ENCODE measurements at places on chromosomes 1 and 21.

DNA sequence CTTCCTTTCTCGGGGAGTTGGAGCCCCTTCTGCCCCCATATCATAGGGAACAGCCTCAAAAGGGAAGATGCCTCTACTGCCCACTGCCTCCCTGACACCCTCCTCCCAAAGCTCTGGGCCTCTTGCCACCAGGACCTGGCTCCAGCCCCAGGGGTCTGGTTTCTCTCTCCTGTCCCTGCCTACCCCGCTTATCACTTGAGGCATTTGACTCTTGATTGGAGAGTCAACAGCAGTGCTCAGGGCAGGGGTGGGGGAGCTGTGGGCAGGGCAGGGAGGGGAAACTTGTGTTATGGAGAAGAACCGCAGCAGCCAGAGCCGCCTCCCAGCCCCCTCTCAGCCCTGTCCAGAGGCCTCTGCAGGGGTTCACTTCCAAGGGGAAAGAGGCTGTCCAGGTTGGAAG lies 573 bp downstream of the TRIM63 start:
- no peak for DNase-seq

DNA sequence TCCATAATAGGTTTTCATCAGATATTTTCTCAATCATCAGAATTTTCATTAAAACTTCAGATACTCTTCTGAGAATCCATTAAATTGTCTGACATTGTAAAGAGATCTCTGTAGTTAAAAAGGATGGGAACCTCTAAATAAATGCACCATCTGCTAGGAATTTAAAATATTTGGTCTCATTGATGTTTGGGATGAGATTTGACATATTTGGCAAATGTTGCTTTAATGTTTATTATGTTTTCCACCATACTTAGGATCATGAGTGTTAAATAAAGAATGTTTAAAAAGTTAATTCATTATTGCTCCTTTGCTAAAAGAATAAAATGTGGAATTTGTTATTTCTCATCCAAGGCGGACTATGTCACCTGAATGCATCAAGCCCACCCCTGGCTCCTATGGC lies 85.5 kb upstream of the VANGL1 start:
- DNase-seq: no peak

DNA sequence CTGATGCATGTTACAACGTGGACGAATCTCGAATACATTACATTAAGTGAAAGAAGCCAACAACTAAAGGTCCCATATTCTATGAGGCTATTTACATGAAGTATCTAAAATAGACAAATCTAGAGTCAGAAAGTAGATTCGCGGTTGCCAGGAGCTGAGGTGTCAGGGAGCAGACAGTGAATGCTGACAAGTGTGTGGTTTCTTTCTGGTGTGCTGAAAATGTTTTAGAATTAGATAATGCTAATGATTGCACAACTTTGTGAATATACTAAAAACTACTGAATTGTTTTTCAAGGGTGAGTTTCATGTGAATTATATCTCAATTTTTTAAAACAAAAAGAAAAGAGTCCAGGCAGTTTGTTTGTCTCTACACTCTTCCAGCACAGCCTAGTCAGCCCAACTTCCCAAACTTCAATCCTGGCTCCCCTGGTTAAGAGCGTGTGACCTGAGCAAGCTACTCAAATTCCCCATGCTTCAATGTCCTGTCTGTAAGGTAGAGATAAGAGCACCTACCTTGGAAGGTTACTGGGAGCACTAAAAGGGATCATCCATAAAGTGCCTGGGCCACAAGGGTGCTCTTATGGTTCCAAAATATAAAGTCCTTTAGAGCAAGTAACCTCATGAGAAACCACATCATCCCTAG lies 20.9 kb downstream of the HLCS start:
- DNase-seq: no peak

- no peak for DNase-seq
Measured at GRCh38 chr1:195580988-195581387, 1027.3 kb downstream of the KCNT2 start.

DNA sequence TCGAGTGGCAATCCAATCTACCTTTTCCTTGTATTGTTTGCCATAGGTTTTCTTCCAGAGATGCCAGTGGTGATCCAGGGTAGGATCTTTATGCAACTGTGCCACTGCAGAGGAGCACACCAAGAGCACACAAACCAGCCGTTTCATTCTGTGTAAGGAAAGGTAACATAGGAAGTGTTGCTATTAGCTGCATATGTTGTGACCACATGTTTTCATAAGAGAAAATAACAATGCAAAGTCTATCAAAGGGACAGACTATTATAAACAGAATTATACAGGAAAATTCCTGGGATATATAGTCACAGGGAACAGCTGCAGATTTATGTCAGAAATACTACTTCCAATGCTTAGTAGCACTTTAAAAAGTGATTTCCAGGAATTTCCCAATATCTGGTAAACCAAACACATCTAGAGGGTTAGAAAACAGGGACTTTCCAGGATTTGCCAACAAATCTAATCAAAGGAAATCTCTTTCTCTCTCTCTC lies 919 bp downstream of the CTSS start:
- no peak for DNase-seq

- DNase-seq: no peak
Measured at GRCh38 chr1:14945132-14946010, 208.2 kb upstream of the TMEM51 start.

DNA sequence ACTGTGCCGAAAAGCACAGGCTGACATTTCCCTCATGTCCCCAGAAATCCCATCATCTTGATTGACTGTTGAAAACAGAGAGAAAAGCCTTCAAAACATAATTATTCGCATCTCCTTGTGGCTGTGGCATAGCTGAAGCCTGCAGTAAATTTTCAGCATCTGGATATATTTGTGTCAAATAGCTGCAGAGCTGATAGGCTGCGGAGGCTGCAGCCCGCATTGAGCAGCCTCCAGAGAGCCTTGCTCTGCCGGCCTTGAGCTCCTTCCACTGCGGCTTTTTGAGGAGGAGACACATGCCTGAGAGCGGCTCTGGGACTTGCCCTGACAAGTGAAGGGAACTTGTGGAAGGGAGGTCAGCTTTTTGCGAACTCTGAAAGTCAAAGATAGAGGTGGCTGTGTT lies 144.7 kb downstream of the RYR2 start:
- DNase-seq: no peak

GRCh38 chr1:105632342-105633196 lies 1423.9 kb upstream of the PRMT6 start:
- no peak for DNase-seq

DNA sequence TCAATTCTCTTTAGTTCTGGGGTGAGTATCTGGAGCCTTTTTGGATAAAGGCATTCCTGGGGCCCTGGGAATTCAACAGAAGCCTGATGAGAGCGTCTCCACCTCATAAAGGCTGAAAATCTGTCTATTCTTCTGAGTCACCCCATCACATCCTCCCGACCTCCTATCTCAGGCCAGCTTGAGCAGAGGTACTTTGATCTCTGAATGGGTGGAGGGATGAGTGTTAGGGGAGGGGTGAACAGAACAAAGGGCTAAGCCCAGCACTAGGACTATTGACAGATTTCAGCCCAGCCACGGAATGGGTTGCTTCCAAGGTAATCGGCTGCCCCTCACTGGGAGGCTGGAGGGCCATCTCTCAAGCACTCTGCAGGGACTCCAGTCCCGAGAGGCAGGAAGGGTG lies 2.5 kb upstream of the MYBPH start:
- DNase-seq: no peak

GRCh38 chr1:30929944-30930525 lies 21.5 kb upstream of the SDC3 start:
- DNase-seq: no peak

DNA sequence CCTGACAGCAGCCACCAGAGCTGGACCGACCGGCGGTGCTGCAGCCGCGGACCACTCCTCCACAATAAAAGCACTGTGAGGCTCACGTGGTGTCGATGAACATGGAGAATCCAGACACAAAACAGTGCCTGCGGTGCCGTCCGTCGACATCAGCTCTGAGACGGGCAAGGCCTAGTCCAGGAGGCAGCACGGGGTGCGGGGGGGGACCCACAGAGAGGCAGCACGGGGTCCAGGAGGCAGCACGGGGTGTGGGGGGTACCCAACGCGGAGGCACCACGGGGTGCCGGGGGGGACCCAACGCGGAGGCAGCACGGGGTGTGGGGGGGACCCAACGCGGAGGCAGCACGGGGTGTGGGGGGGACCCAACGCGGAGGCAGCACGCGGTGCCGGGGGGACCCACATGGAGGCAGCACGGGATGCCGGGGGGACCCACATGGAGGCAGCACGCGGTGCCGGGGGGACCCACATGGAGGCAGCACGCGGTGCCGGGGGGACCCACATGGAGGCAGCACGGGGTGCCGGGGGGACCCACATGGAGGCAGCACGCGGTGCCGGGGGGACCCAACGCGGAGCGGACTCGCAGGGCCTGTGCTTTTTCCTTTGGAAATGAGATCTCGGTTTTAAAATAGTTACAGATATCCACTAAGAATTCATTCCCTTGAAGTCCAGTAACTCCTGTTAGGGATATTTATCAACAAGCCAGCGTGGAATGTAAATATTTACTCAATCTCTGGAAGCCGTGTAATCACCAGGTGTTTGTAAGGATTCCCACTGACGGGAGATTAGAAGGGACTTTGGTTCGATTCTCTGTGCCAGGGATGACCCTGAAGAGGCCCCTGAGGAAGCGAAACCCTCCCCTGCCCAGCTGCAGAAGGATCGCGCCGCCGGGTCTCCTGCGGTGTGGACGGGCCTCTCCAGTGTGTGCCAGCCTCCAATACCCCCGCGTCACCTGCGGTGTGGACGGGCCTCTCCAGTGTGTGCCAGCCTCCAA lies 52.1 kb downstream of the COL6A1 start:
- no peak for DNase-seq

DNA sequence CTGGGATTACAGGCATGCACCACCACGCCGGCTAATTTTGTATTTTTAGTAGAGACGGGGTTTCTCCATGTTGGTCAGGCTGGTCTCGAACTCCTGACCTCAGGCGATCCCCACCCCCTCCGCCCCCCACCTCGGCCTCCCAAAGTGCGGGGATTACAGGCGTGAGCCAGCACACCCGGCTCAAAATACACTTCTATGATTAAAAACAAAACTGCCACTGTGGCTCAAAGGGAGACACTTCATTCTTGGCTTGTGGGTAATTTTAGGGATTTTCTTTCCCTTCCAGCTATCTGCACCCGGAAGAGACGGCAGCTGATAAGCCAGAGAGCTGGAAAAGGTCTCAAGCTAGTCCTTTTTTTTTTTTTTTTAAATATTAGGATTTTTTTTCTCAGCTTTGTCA lies 24.5 kb downstream of the TMPRSS2 start:
- DNase-seq: no peak

- DNase-seq: peak; percentile 47
Measured at GRCh38 chr1:110150330-110151174, at the start of gene SLC6A17. Gene SLC6A17, plus strand, starts transcription at chr1:110150494. Its CDS starts 16,436 bp downstream, at chr1:110166930.

GRCh38 chr1:162908780-162909179 lies 47.8 kb upstream of the CCDC190 start:
- no peak for DNase-seq

GRCh38 chr1:42142894-42143675 lies 10.1 kb upstream of the GUCA2B start:
- no peak for DNase-seq

DNA sequence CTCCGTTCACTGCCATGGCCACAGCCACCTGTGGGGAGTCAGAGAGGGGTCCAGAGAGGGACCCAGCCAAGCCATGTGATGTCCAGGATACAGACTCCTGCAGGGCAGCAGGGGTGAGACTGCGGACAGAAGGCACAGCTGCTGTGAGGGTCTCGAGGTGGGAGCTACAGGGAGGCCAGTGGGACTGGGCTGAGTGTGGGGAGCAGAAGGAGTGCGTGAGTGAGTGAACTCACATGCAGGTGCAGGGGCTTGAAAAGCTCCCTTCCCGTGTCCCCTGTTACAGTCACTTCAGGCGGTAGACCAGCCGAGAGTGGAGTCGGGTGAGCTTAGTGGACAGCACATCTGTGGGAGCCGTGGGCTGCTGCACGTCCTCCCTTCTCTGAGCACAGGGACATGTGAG lies 42.4 kb downstream of the S100B start:
- no peak for DNase-seq

- no peak for DNase-seq
Measured at GRCh38 chr1:192830595-192831246, 21.9 kb downstream of the RGS2 start.

DNA sequence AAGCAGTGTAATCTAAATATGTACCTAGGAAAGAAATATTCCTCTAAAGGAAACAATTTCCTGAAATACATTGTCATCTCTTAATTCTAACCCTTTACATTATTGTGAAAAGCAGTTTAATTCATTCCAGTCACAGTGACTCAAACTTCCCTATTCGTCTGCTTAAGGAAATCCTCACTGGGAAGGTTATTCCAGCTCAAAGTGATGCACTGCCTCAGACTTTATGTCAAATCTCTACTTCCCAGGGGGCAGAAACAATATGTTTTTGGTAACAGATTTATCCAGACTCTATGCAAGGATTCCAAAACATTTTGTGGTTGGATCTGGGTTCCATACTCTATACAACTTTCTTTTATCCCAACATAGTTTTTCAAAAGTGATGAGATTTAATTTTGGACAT lies 145.2 kb downstream of the NTMT2 start:
- no peak for DNase-seq

GRCh38 chr1:66932291-66932690 lies 7.5 kb downstream of the MIER1 start:
- no peak for DNase-seq

GRCh38 chr1:179103999-179104398 lies 22.1 kb downstream of the TOR3A start:
- DNase-seq: no peak

DNA sequence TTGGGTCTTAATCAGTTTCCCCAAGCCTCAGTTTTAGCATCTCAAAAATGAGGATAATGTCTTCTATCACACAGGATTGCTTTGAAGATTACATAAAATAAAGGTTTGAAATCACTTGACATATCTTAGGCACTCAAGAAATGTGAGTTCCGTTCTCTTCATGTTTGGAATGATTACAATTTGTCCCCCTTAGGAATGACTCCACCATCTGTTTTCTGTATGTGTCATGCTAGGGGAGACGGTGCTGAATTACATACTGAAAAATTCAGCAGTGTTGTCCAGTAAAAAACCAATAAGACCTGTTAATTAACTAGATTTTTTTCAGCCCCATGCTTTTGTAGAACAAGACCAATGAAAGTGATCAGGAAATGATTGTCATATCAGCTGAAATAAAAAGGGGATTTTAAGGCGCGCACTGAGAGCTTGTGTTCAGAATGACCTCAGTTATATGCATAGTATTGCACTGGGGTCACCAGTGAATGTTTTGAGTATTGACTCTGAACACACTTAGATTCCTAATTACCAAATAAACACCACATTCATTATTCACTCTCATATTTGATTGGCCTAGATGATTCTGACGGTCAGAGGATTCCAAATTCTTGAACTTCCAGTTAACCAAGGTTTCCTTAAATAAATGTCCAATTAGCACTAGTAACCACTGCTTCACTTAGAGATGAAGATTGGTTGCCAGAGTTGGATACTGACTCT lies 114.5 kb upstream of the KCNK2 start:
- no peak for DNase-seq

GRCh38 chr1:160264795-160265307 lies 2.5 kb upstream of the DCAF8 start:
- no peak for DNase-seq

Data from stimulated activated naive B cell treated with anti-CD40 and anti-IgM and Interleukin-4, amounts not matched to agents 10 μg/mL and 1 μg/mL and 100 μg/mL, for 72 hours (primary cell).